Suppressor macrophage (primary cell): ENCODE measurements at places on chromosomes 6 and 20.

- DNase-seq: no peak
Measured at GRCh38 chr6:146297815-146298214, 245.8 kb upstream of the RAB32 start.

DNA sequence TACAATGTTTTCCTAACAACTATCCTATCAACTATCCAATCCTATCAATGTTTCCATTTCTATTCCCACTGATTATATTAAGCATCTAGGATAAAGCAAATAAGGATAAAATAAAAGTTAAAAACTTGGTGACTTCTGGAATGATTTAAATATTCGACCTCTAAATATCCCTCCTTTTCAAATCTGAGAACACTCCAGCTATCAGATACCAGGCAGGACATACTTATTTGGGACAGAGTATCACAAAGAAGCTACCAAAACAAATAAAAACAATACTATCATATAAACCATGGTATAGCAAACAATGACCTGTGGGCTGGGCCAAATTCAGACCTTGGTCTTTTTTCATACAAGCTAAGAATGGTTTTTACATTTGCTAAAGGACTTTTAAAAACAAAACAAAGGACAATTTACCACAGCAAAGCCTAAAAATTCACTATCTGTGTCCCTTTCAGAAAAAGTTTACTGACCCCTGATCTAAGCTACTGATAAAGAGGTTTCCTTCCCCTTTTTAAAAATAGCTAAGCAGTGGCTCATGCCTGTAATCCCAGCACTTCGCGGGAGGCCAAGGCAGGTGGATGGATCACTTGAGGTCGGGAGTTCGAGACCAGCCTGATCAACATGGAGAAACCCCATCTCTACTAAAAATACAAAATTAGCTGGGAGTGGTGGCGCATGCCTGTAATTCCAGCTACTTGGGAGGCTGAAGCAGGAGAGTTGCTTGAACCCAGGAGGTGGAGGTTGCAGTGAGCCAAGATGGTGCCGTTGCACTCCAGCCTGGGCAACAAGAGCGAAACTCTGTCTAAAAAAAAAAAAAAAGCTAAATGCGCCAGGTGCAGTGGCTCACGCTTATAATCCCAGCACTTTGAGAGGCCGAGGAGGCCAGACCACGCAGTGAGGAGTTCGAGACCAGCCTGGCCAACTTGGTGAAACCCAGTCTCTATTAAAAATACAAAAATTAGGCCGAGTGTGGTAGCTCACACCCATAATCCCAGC, 6.0 kb downstream of the NUP153 start:
- peak; percentile 3 for DNase-seq

GRCh38 chr6:53828966-53829697, 34.3 kb downstream of the LRRC1 start:
- no peak for DNase-seq

DNA sequence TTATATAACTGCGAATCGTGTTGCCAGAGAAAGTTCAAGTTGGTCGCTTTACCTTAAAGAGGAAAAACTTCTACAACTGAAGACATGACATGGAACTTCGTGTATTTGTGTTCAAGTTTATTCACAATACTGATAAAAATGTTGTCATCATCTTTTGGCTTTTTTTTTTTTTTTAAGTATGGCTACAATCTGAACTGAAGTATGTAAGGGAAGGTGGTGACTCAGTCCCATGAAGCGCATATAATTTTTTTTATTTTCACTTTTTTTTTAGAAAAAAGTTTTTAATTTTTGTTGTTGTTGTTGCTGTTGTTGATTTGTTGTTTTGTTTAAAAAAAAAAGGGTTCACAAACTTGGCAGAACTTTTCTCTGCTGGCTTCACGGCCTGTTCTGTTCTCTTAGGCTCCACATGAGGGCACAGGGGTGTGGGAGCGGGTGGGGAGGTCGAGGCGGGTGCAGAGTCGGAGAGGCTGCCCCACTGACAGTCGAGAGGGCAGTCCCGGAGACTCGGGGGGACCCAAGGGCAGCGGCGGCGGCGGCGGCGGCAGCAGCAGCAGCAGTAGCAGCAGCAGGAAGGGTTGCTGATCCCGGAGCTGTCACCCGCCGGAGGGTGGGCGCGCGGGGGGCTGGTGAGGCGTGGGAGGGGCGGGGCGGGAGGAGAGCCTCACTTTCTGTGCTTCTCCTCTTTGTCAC, 17.0 kb downstream of the TFAP2A start:
- no peak for DNase-seq

- DNase-seq: no peak
Measured at GRCh38 chr6:154448448-154449096, 61.9 kb downstream of the CNKSR3 start.

DNA sequence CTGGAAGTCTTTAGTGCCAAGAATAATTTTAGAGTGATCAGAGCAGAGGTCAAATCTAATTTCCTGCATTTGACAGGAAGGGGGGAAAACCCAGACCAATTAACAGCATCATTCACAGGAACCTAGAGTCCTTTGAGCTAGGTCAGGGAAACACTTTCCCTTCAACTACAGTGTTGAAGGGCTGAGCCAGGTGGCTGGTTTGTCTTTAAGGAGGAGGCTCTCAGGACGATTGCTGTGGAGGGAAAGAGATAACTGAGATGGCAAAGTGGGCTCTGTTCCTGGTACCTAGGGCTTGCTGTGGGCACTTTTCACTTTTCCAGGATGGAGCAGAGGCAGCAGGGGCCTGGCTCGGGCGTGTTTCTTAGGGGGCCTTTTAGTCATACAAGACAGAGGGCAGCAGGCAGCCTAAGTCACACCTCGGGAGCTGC, 111.9 kb downstream of the SCML4 start:
- DNase-seq: no peak
